ENCODE measurements at places on chromosomes 6 and 20.

- DNase-seq, result no peak
Observed at GRCh38 chr6:134201716-134202115, 116.2 kb downstream of the SGK1 start.

GRCh38 chr6:106173124-106173879, 87.2 kb downstream of the PRDM1 start:
- no peak for DNase-seq

GRCh38 chr6:159042003-159042825, 2.6 kb downstream of the TAGAP start:
- DNase-seq, result peak; percentile 62

DNA sequence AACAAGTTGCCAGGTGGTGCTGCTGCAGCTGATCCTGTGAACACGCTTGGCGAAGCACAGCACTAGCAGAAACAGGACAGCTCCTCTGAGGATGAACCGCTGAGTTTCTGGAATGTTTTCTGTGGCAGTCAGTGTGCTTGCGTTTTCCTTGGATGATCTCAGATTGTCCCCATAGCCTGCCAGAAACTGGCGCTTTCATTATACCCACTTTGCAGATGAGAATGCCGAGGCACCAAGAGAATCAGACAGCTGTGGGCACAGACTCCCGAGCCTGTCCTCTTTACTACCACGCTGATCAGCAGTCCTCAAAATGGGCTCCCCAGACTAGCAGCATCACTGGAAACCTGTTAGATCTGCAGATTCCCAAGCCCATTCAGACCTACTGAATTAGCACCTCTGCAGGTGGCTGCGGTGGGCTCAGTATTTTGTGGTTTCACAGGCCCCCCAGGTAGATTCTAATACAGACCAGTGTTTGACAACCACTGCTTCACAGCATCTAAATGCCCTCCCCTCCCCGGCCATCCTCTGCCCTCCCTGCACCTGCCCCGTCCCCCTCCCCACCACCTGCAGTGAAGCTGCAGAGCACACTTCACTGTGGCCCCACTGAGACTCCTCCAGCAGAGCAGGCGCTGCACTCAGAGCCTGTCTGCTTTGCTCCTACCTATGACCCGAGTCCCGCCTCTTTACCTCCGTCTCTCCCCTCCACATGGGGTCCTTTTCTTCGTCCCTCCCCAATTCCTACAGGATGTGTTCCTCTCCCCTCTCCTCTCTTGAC, 29.6 kb downstream of the SPATA2 start:
- DNase-seq, result no peak

DNA sequence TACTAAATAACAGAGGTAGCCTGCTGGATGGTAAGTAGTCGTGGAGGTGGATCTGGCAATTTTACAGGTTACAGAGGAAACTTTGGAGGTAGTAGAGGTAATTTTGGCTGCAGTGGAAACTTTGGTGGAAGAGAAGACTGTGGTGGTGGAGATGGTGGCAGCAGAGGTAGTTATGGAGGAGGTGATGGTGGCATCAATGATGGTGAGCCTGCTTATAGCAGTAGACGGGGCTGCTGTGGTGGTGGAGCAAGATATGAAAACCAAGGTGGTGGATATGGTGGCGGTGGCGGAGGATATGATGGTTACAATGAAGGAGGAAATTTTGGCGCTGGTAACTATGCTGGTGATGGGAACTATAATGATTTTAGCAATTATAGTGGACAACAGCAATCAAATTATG, 15.3 kb downstream of the RAB5IF start:
- DNase-seq, result no peak

All from NCI-H510A treated with DMSO at 0.1 percent for 48 hours (cell line).